ENCODE measurements at places on chromosomes 11 and 22.

- DNase-seq: peak; percentile 7
Measured at GRCh38 chr22:19291218-19291579, 320 bp downstream of the CLTCL1 start.

- DNase-seq: peak; percentile 7
Measured at GRCh38 chr11:61516675-61517572, 8.4 kb downstream of the LRRC10B start.

GRCh38 chr11:132933703-132934102 lies 598.6 kb downstream of the OPCML start:
- no peak for DNase-seq

GRCh38 chr11:12433571-12434324 lies 56.4 kb downstream of the PARVA start:
- no peak for DNase-seq

- DNase-seq: peak; percentile 67
Measured at GRCh38 chr11:73980001-73980961, 2.4 kb downstream of the UCP2 start.

- DNase-seq: peak; percentile 83
Measured at GRCh38 chr11:76857781-76858410, 2.8 kb upstream of the ACER3 start.

DNA sequence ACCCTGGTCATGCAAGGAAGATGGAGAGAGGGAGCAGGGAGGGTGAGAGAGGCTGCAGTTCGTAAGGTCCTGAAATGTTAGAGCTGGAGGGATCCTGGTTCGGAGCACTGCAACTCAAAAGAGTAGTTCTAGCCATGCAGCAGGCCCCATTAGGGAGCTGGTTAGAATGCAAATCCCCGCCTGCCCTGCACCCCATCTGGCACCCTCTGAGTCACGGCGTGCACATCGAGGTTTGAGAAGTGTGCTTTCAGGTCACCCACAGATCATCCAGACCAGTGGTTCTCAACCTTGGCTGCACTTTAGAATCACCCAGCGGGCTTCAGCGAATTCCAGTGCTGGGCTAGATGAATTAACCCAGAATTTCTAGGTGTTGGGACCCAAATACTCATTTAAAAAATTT lies 48.2 kb downstream of the ST3GAL4 start:
- DNase-seq: no peak

DNA sequence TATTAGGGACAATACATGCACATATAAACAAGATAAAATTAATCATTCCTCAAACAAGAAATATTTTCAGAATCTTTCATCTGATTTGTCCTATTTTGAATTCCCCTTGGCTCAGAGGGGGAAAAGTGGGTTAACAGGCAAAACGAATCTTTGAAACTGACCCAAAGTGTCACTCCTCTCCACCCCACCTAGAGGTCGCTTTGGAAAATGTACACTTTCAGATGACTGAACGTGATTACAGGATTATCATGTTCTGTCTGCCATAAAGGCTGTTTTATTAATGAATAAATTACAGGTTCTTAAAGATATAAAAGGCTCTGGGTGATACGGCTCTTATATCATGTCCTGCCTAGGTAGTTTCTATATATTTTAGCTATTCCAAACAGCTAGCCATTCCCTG lies 1735.0 kb downstream of the LRRC4C start:
- DNase-seq: no peak

DNA sequence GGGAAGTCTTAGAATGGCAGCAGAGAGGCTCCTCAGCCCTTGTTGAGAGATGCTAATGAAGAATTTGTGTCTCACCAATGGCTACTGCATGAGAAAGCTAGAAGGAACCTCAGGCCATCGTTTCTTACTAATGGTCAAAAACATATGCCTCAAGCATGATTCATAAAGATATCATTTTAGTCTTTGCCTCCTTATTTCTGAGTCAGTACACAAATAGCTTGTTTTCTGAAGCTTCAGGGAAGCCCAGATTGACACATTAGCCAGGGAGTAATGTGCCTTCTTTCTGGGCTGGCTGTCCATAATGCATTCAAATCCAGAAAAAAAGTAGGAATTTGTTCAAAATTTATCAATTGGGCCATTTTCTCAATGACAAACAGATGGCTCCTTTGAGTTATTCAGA lies 169.4 kb upstream of the ZBED5 start:
- no peak for DNase-seq

- peak; percentile 92 for DNase-seq
Measured at GRCh38 chr11:47257517-47258316, at the start of gene NR1H3. Gene NR1H3 (plus strand): TSS chr11:47257996. CDS start chr11:47259217, 1,221 bp downstream.

DNA sequence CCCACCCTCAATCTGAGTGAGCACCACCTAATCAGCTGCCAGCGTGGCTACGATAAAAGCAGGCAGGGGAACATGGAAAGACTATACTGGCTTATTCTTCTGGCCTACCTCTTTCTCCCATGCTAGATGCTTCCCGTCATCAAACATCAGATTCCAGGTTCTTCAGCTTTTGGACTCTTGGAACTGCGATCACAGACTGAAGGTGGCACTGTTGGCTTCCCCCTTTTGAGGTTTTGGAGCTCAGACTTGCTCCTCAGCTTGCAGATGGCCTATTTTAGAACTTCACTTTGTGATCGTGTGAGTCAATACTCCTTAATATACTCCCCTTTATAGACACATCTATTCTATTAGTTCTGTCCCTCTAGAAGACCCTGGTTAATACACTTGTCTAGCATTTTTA lies 543.7 kb upstream of the RAG2 start:
- DNase-seq: no peak

- peak; percentile 24 for DNase-seq
Measured at GRCh38 chr11:11416502-11416901, 63.5 kb upstream of the CSNK2A3 start.

DNA sequence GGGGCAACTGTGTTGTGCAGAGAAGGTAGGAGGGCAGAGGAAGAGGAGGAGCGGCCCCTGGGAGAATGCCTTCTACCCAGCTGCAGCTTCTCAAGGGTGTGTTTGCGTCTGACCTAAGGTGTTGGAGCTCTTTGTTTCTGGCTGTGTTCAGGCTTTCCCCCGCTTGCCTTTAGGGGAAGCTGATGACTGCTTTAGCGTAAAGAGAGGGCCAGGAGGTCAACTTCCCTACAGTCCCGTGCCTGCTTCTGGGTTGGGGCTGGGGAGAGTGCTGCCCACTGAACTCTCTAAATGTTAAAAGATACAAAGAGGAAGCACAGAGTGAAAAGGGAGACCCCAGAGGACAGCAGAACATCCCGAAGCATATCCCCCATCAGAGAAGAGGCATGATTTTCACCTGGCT lies 99.2 kb downstream of the PTPRJ start:
- peak; percentile 66 for DNase-seq

DNA sequence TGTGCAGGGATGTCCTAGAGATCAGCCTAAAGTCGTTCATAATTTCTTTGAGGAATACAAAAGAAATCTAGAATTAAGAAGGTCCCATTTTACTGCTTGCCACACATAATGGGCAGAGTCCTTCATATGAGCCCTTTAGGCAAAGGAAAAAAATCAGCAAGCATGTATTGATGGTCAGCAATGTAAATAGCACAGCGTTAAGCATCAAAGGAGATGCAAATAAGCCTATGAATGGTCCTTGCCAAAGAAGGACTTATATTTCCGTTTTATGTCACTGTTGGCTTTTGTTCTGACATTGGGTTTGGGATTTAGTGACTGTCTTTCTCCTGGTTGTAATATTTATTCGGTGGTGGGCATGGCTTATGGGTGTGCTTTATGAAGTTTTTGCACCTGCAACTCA lies 69.8 kb downstream of the CD44 start:
- no peak for DNase-seq

- no peak for DNase-seq
Measured at GRCh38 chr11:57479911-57480310, 19.6 kb downstream of the RTN4RL2 start.

- DNase-seq: no peak
Measured at GRCh38 chr11:122822241-122822640, 16.1 kb upstream of the CRTAM start.

DNA sequence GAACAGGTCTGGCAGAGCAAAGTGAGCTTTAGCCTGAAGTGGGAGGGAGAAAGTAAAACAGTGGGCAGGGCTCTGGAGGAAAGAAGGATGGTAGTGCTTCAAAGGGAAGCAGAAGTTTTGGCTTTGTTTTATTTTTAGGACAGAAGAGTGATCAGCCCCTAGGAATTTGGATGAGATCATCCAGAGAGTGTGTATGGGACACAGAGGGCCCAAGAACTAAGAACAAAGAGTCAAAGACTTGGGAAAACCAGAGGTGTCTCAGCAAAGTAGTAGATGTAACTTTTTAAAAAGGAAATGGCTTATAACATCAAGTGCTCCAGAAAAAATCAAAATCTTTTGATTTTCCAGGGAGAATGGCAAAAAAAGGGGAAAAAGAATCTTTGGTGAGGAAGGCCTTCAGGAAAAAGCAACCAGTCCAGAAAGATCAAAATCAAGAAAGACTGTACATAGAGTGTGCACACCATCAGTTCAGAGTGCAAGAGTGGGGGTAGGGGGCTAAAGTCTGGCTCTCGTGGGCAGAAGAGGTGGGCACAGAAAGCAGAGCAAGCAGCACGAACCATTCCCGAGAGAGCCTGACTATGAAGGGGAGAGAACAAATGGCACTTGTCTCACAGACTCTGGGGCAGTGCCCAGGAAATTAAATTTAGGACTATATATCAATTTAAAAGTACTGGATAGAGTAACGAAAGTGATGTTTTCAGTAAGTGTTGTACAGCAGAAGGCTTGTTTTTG lies 30.0 kb downstream of the MAPK1 start:
- DNase-seq: peak; percentile 43

DNA sequence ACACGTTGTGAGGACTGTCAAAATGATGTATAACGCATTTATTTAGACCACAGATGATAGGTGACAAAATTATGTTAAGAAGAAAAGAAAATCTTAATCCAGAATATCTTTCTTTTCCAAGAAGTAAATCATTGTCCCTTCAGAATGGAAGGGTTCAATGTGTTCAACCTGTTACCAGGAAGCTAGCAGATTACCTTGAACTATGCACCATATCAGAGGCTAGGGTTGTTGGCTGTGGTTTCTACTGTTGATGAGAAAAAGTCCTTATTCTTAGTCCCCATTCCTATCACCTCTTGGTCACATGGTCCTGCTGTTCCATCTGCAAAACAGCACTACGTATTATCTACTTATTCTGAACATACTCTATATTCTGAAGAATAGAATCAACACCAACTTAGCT lies 339.5 kb upstream of the CADM1 start:
- no peak for DNase-seq

GRCh38 chr11:62151737-62152102 lies 27.9 kb downstream of the INCENP start:
- DNase-seq: no peak

GRCh38 chr11:106961048-106961447 lies 57.2 kb downstream of the GUCY1A2 start:
- DNase-seq: no peak

- no peak for DNase-seq
Measured at GRCh38 chr11:2077061-2077802, 62.0 kb downstream of the IGF2 start.

- no peak for DNase-seq
Measured at GRCh38 chr22:49147617-49148175, 680.0 kb downstream of the BRD1 start.

DNA sequence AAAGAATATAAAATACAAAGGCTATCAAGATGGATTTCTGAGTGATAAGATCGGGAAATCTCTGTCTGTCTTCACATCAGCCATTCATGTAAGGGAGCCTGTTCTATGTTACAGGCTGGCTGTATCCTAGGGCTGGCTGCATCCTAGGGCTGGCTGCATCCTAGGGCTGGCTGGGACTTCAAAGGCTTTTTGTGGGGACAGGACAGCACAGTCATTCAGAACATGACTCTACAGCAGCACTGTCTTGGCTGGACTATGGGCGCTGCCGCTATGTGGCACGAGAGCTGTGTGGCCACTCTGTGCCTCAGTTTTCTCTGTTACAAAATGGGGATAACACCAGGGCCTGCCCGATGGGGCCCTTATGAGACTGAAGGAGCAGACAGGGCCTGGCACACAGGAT lies 10.2 kb downstream of the ADAMTS8 start:
- no peak for DNase-seq

DNA sequence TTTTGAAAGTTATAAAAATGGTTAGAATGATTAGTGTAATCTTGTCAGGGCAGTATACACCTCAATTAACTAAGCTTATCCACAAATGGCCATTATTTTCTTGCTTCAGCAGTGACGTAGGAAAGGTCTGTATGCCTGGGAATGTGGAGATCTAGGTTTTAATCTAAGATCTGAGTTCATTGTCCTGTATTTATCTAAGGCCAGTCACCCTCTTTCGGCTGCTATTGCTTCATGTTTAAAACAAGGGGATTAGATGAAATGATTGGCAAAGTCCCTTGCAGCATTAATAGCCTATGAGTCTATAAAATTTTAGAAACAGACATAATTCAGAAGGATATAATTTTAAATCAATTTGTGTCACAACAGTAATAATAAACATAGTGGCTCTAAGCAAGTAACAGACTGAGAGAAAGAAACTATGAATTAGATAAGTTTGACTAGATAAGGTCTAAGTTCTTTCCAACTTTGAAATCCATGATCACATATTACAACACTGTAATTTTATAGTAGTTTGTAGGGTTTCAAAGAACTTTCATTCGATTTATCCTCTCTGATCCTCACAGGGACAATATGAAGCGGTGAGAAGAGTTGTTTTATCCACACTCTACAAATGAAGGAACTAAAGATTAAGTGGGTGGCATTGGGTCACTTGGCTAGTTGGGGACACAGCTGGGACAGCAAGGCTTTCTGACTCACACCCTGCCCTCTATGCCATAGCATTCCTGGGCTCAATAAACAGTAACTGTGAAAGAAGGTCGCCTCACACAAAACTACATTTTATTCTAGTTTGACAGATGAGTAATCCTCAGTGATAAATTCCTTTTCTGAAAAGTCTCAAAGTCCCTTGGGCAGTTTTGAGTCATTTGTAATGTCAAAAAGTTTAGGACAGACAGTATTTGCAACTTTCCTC lies 60.6 kb upstream of the RDX start:
- peak; percentile 91 for DNase-seq

DNA sequence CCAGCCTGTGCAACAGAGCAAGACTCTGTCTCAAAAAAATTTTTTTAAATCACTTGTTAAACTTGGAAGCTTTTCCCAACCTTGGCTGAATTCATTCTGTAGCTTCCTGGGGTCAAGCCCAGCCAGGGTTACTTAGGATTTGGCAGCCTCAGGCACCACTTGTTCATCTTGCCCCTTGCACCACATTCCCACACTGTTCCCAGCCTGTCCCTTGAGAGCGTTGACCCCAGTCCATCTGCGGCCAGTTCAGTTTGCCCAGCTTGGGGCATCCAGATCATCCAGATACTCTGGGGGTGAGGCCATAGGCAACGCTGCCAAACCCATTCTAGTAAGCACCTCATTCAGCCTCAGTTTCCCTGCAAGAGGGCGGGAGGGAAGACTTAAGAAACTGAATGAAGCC lies 8.7 kb upstream of the THRSP start:
- DNase-seq: no peak

- DNase-seq: no peak
Measured at GRCh38 chr22:30228509-30229359, 17.8 kb downstream of the LIF start.

GRCh38 chr11:17331669-17332068 lies 19.9 kb upstream of the NCR3LG1 start:
- no peak for DNase-seq

Data from inflammatory macrophage treated with lipopolysaccharide for 4 hours (primary cell).